ENCODE measurements at places on chromosomes 3 and 15. TPM values are rescaled to one million over a fixed set of nuclear protein-coding genes. Genes with fewer than 3 reads are reported as not detected.

DNA sequence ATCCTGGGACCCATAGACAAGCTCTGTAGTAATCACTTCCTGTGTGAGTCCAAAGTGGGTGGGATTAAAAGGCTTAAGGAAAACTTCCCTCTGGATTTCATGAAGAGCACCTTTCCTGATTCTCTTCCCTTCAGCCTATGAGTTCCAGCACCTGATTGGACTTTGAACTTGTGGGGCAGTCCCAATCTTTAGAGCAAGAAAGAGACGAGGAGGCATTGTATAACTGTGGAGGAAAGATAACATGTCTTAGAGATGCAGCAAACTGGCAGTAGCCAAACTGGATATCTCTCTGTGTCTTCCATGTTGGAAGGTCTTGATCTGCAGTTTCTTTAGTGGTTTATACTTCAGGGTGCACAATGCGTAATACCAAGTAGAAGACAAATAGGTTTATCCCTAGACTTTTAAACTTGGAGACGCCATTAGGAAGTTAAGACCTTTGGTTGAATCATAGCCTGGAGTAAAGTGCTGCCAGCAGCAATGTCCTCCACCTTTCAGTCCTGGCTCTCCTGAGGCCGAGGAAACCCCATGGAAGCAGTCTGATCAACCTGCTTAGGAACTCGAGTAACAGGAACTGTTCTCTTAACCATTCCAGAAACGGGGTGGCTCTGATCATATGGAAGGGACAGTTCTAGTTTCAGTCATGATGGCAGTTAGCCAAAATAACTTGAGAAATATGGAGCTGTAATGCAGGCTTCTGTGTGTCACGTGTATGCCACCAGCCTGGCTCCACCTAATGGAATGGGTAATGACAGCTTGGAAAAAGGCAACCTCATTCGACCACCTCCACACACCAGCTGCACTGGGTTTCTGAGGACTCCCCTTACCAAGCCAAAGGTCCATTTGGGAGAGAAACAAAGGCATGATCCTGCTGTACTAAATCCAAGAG, 4.7 kb downstream of the EIF1B start:
- no peak for DNase-seq

- DNase-seq: peak; percentile 43
Measured at GRCh38 chr3:42055291-42055690, 35.9 kb upstream of the TRAK1 start.

DNA sequence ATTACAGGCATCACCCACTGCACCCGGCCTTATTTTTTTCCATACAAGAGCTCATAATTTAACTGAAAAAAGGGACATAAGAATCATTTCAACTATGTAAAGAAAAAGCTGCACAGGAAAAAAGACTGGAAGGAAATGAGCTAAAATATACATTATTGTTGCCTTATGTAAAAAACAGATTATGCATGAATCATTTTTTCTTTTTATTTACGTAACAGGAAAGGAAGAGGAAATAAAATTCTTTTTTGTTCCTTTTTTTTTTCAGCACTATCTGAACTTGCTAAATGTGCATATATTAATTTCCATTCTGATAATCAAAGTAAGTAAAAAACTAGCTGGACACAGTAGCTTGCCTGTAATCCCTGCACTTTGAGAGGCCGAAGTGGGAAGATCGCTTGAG, 12.1 kb downstream of the KIF9 start:
- no peak for DNase-seq

DNA sequence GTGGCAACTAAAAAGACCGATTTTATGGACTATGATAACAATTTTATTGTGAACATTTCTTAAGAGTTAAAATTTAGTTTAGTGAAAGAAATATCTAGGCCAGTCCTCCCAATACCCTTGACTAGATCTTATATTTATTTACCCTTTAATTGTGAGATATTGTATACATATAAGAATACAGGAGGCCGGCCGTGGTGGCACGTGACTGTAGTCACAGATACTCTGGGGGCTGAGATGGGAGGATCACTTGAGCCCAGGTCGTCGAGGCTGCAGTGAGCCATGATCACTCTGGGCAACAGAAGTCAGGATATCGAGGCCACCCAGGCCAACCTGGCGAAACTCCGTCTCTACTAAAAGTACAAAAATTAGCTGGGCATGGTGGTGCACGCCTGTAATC, 756 bp upstream of the RMDN3 start:
- DNase-seq: no peak

DNA sequence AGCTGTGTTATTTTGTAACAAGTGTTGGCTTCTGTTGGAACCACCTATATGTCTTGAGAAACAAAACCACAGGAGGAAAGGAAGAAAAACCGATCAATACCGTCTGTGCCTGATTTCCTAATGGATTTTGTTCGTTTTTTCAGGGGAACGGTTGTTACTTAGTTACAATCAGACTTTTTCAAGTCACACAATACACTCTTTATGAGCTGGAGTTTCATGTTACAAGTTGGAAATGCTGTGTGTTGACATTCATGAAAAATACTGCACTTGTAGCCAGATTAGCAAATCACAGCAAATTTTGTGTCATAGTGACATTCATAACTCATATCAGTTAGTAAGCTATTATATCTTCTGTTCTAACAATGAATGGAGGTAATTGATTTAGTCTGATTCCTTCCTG, 78.9 kb downstream of the SLTM start:
- DNase-seq: no peak

The LNP1 gene
- total RNA-seq: 5.2 TPM

The LIPH gene
- 0.35 TPM for total RNA-seq

The TGFBR2 gene
- 55.9 TPM for total RNA-seq

DNA sequence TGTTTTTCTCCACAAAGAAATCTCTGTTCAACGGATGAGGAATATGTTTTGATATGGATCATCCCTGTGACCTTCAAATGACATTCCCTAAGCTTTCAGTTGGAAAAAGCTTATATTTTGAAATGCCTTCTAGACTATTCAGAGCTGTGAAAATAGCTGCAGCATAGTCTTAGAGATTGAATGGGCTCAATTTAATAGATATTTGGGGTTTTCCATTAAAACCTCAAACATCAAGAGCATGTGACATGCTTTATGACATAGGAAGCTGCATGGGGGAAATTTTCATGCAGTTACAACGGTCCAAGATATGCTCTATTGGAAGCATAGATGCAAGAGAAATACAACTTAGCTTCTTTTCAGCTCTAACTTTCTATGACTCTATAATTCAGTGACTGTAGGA, 102.8 kb downstream of the LSAMP start:
- DNase-seq: no peak

DNA sequence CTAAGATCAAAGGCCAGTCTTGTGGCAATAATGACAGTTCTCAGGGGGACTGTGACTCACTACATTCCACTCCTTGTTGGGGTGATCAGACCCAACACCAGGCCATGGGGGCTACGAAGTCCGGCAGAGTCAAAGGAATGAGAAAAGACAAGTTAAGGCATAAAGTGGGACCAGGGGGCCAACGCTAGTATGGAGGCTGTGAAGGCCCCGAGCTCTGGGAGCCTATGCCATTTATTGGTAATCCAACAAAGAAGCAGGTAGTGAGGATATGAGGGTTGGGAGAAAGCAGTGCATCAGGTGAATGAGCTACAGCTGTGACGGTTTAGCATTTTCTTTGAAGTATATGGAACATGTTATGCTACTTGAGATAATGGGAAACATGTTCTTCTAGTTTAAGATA, 104.4 kb upstream of the C2CD4B start:
- DNase-seq: no peak

GRCh38 chr15:69509131-69509530, 56.5 kb downstream of the RPLP1 start:
- DNase-seq: peak; percentile 12

- DNase-seq: no peak
Measured at GRCh38 chr15:58474741-58475323, 43.0 kb downstream of the LIPC start.

- DNase-seq: no peak
Measured at GRCh38 chr3:17885986-17886385, 143.6 kb upstream of the TBC1D5 start.

DNA sequence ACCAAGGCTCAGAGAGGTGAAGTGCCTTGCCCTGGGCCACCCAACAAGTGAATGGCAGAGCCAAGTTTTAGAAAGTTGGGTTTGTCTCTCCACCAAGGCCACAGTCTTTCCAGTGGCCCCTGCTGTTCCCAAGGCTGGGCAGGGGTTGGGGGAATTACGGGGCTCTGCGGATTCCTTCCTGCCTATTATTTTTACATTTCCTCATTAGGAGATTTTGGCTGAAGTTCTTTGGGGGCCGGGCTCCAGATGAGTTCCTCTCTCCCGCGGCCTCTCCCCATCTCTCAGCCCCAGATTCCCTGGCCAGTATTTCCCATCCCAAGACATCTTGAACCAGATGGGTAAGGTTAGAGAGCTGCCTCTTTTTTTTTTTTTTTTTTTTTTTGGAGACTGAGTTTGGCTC, 44.0 kb upstream of the SMAD6 start:
- no peak for DNase-seq

GRCh38 chr3:138114988-138115971, at the start of gene DZIP1L:
DZIP1L (minus strand) TSS chr3:138115608; CDS start chr3:138103971, 11,637 bp downstream.
- DNase-seq: peak; percentile 44

Data from PC-3 (cell line).